ENCODE measurements at places on chromosomes 4 and X.

DNA sequence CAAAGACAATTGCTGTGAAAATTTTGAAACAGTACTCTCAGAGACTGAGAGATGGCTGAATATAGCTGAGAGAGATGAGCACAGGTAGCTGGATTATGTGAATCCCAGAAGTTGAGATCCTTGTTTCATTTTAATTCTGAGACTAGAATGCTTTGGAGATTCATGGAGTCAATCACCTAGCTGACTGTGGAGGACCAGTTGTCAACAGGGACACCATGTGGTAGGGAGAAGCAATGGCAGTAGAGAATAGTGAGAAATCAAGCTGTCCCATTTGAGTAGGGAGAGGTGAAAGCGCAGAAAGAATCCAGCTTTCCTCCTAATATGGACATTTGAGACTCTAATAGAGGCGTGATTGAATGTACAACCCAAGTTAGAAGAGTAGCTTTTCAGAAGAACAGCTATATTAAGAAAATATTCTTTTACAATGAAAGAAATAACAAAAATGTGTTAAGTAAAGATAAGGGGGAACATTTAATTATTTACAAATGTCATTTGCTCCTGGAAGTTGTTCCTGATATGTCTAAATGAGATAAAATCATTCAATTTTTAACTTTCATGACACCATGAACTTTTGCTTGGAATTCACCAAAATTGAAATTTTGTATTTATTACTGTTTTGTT is 30.3 kb upstream of the GLRB start:
- DNase-seq = peak; percentile 68

DNA sequence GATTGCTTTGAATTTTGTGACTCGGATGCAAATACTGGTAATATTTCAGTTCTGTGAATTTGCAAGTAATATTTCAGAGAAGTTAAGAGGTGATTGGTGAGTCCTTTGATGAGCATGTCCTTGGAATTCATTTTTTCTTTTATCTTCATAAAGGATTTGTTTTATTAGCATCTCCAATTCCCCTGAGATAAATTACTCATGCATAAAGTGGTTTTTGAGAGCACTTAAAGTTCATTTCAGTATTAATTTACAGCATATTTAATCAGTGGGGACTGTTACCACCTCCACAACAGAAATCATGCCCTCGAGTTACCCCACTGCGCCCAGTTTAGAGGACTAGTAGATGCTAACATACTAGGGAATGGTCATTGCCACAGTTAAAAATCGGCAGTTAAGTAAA is 65.0 kb downstream of the ZFX start:
- DNase-seq = no peak

- no peak for DNase-seq
Measured at GRCh38 chrX:9855561-9856283, 69.5 kb downstream of the SHROOM2 start.

- no peak for DNase-seq
Measured at GRCh38 chr4:119823891-119824290, 195.3 kb upstream of the PDE5A start.

- no peak for DNase-seq
Measured at GRCh38 chr4:36303426-36304137, 22.2 kb downstream of the DTHD1 start.

DNA sequence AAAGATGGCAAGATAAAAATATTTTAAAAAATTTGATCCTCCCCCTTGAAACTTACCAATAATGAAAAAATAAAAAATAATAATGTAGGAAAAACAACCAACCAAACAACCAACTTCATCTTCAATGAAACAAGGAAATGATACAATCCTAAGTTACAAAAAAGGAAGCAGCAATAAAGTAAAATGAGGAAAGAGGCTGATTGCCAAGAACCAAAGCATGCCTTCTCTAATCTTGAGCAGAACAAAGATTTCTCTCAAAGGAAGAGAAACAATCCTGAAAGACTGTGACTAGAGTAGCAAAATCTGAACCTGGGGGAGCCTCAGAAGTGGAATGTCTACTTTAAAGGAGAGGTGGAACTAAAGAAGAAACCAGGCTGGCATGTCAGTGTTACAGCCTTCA is 10.9 kb upstream of the WDFY3 start:
- DNase-seq = no peak

DNA sequence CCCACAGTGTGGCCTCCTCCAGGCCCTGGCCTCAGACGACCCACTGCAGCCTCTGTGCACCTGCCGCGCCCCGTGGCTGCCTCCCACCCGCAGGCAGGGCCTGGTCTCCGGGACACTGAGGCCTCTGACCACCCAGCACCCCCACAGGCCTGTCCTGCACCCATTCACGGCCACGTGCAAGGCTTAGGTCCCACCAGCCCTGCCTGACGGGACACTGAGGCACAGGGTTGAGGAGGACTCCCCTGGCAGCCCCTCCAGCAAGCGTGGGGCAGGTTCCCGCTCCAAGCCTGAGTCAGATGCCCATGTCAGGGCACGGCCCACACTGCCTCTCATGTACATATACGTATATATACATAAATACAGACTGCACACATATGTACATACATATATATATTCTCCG is 23.5 kb downstream of the NELFA start:
- DNase-seq = no peak

DNA sequence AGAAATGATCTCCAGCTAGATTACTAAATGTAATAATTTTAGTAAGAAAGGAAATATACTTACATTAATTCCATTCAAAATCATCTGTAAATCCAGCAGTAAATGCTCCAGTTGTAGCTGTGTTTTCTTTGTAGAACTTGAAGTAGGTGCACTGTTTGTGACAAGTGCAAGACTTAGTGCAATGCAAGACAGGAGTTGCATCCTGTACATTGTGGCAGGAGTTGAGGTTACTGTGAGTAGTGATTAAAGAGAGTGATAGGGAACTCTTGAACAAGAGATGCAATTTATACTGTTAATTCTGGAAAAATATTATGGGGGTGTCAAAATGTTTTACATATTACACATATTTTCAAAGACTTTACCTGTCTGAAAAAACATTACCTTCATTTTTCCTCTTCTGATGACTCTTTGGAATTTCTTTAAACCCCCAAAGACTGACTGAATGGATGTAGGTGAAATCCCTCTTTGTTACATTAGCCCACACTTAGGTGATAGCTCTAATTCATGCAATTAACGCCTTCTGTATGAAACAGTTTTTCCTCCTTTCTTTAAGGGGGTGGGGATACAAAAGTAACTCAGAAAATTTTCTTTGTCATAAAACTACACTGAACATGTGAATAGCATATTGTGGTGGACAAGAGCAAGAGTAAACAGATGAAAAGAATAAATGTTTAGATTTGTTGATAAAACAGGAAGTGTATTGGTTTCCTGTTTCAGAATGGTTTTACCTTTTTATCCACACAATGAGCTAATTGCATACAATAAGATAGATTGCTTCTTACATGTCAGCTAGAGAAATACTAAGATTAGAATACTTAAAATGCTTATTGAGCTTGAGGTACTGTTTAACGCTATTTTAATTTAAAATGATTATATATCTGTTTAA is at the start of gene IL2:
TSS of gene IL2 (minus strand) at position 495 of the 886 bp plus-strand sequence. CDS start at position 210, 285 bp downstream.
- no peak for DNase-seq

GRCh38 chrX:118588715-118589114 is 93.1 kb downstream of the DOCK11 start:
- DNase-seq = no peak

GRCh38 chr4:184500748-184501589 is 26.6 kb upstream of the IRF2 start:
- DNase-seq = no peak

GRCh38 chr4:139641218-139641617 is 24.4 kb upstream of the MGST2 start:
- no peak for DNase-seq

- no peak for DNase-seq
Measured at GRCh38 chr4:13344216-13344615, 139.9 kb downstream of the RAB28 start.

- no peak for DNase-seq
Measured at GRCh38 chr4:9889306-9889705, 107.9 kb downstream of the DRD5 start.

GRCh38 chr4:185137233-185137925 is 5.7 kb upstream of the SLC25A4 start:
- DNase-seq = no peak

- DNase-seq = no peak
Measured at GRCh38 chr4:99723612-99724011, 66.0 kb upstream of the C4orf54 start.

DNA sequence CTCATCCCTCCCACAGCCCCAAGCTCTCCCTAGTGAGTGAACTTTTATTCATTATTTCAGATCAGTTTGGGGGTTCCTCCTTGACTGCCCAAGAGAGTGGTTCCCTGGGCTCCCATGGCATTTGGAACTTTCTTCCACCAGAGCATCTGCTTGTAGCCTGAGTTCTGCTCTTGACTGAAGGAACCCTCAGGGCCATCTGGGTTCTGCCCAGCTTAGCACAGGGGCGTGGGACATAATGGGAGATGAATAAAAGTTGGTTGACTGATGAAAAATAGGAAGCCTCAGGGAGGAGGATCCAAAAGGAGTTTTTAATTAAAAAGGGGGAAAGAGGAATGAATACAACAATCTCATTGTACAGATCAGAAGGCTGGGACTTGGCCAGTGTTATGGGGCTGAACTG is 73.4 kb downstream of the CYTL1 start:
- DNase-seq = no peak

DNA sequence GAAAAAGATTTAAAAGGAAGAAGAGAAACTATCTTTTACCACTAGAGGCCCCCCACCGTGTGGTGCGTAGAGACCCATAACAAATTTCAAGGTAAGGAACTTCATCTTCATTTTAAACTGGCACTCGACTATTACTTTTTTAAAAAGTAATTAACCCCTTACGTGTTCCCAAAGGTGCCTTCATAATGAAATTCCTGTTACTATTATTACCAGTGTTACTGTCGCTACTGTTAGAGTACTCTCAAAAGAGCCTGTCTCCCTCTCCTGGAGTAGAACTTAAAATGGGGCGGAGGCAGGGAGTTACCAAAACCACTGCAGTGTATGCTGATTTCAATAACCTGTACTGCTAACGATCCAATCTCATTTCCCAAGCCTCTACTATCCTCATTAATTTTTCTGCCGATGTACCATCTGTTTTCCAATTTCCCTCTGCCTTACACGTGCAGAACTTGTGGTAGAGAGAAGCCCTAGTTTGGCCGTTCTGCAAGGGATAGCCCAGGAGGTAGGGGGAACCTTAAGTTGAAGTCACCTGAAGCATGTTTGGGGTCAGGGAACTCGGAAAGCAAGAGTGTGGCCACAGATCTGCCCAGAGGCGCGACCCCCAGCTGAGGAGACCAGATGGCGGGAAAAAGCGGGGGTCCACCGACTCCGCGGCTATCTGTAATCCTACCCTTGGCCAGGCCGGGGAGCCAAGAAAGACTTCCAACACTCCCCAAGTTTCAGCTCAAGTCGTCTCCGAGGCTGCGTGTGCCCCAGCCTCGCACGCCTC is 720 bp upstream of the STK26 start:
- peak; percentile 19 for DNase-seq

GRCh38 chr4:65668201-65669089 is 1.8 kb downstream of the EPHA5 start:
- DNase-seq = peak; percentile 46

DNA sequence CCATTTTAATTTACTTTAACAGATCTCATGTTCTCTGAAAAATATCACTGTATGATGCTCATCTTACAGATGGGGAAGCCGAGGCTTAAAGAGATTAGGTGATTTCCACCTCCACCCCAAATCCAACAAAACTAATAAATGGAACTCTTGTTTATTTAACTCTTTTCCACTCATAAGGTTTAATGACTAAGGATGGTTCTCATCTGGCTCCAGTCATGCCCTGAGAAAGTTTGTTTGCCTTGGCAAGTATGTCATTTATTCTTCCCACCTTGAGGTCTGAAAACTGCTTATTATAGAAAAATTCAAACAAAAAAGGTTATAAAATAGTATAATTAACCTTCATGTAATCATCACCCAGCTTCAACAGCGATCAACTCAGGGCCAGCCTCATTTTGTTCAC is 56.3 kb downstream of the PPEF2 start:
- no peak for DNase-seq

DNA sequence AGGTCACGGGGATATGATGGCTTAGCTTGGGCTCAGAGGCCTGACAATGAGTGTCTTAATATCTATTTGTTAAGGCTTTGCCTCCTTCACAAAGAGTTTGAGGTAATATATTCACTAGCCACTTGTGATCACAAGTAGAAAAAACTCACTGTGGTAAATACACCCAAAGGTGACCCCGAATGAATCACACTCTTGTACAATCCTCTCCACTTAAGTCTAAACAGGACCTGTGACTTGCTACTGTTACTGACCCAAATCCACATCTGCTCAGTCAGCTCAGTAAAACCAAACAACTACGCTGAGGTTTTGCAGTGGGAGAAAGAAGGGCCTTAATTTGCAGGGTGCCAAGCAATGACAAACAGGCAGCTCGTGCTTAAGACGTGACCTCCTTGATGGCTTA is 223.8 kb upstream of the MAGEC2 start:
- no peak for DNase-seq

- peak; percentile 53 for DNase-seq
Measured at GRCh38 chr4:152500800-152501434, 35.0 kb downstream of the FBXW7 start.

GRCh38 chr4:65646136-65646535 is 24.2 kb downstream of the EPHA5 start:
- no peak for DNase-seq

- DNase-seq = peak; percentile 79
Measured at GRCh38 chrX:72308566-72309296, 3.0 kb upstream of the CITED1 start.

GRCh38 chr4:76809594-76810305 is 88.2 kb downstream of the SOWAHB start:
- DNase-seq = no peak

DNA sequence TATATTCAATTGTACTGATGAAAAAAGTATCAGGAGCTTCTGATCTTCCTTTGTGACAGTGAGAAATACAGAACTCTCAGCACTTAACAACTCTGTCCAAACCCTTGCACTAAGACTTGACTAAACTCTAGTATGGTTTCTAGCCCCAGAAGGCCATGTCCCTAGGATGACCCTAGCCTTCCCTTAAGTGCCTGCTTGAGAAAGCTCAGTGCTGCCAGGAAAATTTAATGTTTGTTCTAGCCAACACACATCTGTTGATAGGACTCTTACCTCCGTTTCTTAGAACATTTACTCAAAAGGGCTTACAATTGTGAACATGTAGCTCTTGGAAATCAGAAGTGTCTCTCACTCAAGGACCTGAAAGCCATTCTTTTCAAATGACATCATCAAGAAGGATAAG is 1055.2 kb upstream of the FTHL17 start:
- DNase-seq = no peak

DNA sequence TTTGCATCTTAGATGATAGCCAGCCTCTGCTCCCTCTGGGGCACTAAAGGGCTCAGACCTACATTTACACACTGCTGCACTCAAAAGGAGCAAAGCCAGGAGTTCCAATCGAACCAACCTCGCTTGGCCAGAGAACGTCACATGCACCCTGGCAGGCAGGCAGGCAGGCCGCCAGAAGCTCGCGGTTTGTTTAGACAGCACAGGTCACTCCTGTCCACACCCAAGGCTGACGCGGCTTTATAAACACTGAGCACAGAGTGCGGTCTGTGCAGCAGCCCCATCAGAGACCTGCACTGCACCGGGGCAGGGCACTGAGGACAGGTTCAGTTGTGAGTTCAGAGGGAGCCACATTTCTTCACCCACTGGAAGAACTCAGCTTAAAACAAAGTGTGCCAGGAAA is 143.9 kb downstream of the BCOR start:
- DNase-seq = no peak
